ENCODE measurements at places on chromosomes 6 and 20. TPM values are rescaled to one million over a fixed set of nuclear protein-coding genes. Genes with fewer than 3 reads are reported as not detected.

DNA sequence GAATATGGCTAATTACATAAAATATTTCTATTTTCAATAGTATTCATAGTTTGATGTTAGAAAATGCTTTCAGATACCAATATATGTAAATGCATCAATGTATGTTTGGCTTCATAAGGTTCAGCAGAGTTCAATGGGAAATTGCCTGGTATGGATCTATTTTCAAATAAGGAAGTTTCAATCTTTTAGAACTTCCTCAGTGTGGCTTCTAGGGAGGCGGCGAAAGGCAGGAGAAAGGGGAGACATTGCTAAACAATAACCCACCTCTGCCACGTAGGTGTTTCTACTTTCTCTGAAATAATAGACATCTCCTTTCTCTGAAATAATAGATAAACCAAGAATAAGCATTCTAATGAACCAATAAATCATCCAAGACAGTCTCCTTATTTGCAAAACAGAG lies 237.7 kb upstream of the RAB32 start:
- H3K27me3 ChIP-seq, result no peaks in the 10 kb centered on the region
- H3K36me3 ChIP-seq, result no peaks in the 10 kb centered on the region
- H3K4me1 ChIP-seq, result no peaks in the 10 kb centered on the region
- DNase-seq, result no peak
- no peak overlapping the region for H3K4me3 ChIP-seq
- no peak overlapping the region for H3K27ac ChIP-seq

The SLC44A4 gene
- total RNA-seq, result 0.12 TPM

The TASP1 gene
- 13.8 TPM for total RNA-seq

- H3K27ac ChIP-seq, result no peak overlapping the region
- peaks cover 37% of the 10 kb centered on the region for H3K27me3 ChIP-seq
- peaks cover 7% of the 10 kb centered on the region for H3K36me3 ChIP-seq
- H3K4me1 ChIP-seq, result peaks cover 42% of the 10 kb centered on the region
- no peak overlapping the region for H3K4me3 ChIP-seq
- no peak for DNase-seq
Observed at GRCh38 chr6:44268095-44268628, 2.1 kb upstream of the TMEM151B start.

All from activated T-helper 1 cell treated with anti-CD3 and anti-CD28 coated beads, Interleukin-12 subunit alpha, Interleukin-12 subunit beta, Interleukin-2, Interleukin-4 antibody, amounts not matched to agents 30 ng/mL and 10 ng/mL and 1 ng/mL, durations not matched to agents 14 hours and 24 hours and 36 hours (primary cell).